Activated CD4-positive, alpha-beta T cell treated with anti-CD3 and anti-CD28 coated beads, Interleukin-2, amount 50 U/mL, for 4 hours (primary cell): ENCODE measurements at places on chromosomes 2 and 18.

GRCh38 chr2:79320871-79321270 is 161.3 kb upstream of the REG3A start:
- DNase-seq = no peak

DNA sequence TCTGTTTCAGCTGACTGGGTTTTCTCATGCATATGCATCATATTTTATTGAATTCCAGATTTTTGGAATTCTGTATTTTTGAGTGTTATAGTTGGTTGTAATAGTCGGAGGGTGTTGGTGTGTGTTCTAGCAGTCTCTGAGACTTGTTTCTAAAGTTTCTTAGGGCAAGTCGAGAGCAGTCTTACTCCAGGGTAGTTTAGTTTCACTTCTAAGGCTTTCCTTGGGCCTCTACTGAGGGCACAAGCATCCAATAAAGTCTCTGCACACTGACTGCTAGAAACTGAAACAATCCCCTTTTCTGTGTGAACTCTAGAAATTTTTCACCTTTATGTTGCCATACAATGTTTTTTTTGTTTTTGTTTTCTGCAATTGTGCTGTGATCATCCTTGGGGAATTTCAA is 663.7 kb upstream of the LRATD1 start:
- no peak for DNase-seq

GRCh38 chr2:142300517-142300916 is 169.7 kb upstream of the LRP1B start:
- no peak for DNase-seq

GRCh38 chr2:96107708-96108065 is 8.7 kb downstream of the ADRA2B start:
- no peak for DNase-seq

GRCh38 chr18:55115606-55116005 is 156.3 kb upstream of the CCDC68 start:
- DNase-seq = no peak

DNA sequence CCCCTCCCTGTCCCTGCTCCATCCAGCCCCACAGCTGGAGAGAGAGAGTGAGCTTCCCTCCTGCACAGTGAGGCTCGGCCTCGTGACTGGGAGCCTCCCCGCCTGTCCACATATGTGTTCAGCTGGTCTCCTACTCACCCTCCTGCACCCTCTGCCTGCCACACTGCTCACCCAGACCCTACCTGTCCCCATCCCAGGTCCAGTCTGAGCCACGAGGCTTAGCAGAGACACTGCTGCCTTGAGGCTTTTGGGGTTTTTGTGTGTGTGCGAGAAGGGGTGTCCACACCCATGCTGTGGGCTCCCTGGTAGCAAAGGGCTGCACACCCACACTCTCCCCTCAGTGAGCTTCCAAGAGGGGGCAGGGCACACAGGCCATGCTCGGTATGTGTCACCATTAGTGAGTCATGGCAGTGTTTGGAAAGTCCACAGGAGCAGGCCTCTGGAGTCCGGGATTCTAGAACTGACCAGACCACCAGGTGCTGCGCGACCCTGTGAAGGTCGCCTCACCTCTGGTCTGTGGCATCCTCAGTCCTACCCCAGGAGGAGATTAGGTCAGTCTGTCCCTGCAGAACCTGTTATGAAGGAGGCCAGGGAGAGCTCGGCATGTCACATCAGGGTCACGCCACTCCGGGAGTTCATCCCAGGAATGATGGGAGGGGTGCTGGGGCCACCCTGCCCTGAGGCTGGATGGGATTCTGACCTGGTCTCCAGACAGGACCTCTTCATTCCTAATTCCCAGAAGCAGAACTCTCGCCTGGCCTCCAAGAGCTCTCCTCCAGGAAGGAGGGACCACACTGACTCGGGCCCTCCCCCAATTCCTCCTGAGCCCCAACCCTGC is 39.9 kb upstream of the SMAD7 start:
- no peak for DNase-seq
